SJSA1 (cell line): ENCODE measurements at places on chromosomes 7 and 10. TPM values are rescaled to one million over a fixed set of nuclear protein-coding genes. Genes with fewer than 3 reads are reported as not detected.

Gene CLRN3
- not detected in 2 replicates for total RNA-seq

- H3K4me3 ChIP-seq, result no peak overlapping the region
- no peaks in the 10 kb centered on the region for H3K4me1 ChIP-seq
- H3K27me3 ChIP-seq, result no peaks in the 10 kb centered on the region
- no peak overlapping the region for H3K27ac ChIP-seq
- DNase-seq, result no peak
- no peaks in the 10 kb centered on the region for H3K36me3 ChIP-seq
Observed at GRCh38 chr7:157830331-157830730, 493.5 kb downstream of the DNAJB6 start.

DNA sequence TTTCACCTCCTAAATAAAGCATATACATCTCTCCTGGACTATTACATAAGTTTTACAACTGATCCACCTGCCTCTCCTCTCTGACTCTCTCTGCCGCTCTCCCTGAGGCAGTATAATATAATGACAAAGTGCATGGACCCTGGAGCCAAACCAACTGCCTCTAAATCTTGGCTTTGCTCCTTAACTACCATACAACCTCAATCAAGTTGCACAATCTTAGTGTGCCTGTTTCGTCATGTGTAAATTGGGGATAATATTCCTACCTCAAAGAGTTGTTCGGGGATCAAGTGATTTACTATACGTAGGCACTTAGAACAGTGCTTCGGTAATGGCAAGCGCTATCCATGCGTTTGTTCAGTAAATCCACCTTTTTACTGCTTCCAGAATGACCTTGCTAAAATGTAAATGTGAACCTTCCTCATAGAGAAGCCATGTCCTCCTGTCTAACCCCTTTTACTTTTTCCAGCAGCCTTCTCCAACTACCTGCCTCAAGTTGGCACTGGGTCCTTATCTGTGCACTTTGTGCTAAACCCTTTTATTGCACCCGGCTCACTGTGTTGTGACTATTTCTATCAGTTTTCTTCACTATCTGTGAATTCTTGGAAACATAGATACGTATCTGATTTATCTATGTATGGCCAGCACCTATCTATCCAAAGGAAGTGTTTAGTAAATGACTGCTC is 30.6 kb upstream of the DLD start:
- H3K4me1 ChIP-seq, result peaks cover 9% of the 10 kb centered on the region
- H3K4me3 ChIP-seq, result no peak overlapping the region
- no peaks in the 10 kb centered on the region for H3K27me3 ChIP-seq
- no peaks in the 10 kb centered on the region for H3K36me3 ChIP-seq
- DNase-seq, result no peak
- no peak overlapping the region for H3K27ac ChIP-seq

GRCh38 chr7:108146070-108146842 is 16.1 kb upstream of the LAMB4 start:
- no peak overlapping the region for H3K4me3 ChIP-seq
- DNase-seq, result peak; percentile 74
- no peak overlapping the region for H3K27ac ChIP-seq
- no peaks in the 10 kb centered on the region for H3K36me3 ChIP-seq
- peaks cover 4% of the 10 kb centered on the region for H3K27me3 ChIP-seq

- DNase-seq, result no peak
- H3K4me1 ChIP-seq, result peaks cover 26% of the 10 kb centered on the region
- H3K4me3 ChIP-seq, result no peak overlapping the region
- no peak overlapping the region for H3K27ac ChIP-seq
- no peaks in the 10 kb centered on the region for H3K36me3 ChIP-seq
Observed at GRCh38 chr10:97887399-97887798, 37.8 kb downstream of the GOLGA7B start.

DNA sequence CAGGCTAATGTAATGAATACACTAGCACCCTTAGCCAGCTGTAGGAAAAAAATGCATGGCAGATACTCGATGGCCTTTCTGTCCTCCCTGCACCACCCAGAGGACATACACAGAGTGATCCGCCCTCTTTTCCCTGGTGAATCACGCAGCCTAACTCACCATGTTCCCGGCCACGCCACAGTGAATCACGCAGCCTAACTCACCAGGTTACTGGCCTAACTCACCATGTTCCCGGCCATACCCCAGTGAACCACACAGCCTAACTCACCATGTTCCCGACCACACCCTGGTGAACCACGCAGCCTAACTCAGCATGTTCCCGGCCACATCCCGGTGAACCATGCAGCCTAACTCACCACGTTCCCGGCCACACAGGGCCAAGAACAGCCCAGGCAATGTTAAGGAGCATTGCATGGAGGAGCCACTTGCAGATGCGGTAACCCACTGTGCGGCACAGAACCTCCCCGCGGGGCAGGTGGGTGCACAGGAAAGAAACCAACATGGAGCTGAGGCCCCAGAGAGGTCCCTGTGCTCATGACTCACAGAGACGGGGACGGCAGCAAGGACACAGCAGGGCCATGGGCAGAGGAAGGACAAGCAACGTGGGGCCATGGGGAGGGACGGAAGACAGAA is 508.5 kb downstream of the DNAJB6 start:
- no peak overlapping the region for H3K27ac ChIP-seq
- no peaks in the 10 kb centered on the region for H3K4me1 ChIP-seq
- H3K4me3 ChIP-seq, result no peak overlapping the region
- DNase-seq, result no peak

DNA sequence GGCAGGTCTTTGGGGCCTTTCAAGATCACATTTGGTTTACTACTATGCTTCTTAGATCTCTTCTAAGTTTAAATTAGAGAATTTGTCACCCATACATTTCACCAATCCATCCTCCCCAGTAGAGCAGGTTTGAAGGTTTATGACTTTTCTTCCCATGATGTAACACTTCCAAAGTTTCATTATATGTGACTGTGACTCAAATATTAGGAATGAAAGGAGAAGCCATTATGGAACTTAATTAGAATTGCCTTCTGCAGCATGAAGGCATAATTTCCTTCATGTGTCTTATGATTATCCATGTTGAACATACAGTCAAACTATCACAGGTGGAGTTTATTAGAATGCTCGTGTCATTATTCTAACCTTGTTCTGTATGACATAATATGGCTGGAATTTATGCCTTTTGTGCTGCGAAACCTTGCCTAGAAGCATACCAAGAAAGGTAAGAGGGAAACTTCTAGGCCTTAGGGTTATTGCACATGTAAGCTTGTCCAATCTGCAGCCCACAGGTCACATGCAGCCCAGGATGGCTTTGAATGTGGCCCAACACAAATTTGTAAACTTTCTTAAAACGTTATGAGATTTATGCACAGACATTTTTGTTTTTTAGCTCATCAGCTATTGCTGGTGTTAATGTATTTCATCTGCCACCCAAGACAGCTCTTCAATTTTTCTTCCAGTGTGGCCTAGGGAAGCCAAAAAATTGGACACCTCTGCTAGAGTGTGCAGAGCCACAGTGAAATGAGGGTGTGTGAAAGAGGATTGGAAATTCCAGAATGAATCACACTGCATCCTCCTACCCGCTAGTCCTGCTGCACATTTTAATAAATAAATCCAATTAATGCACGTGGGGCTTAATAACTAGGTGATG is 133.6 kb downstream of the TMEM26 start:
- H3K4me3 ChIP-seq, result no peak overlapping the region
- H3K27me3 ChIP-seq, result no peaks in the 10 kb centered on the region
- H3K4me1 ChIP-seq, result no peaks in the 10 kb centered on the region

- no peaks in the 10 kb centered on the region for H3K4me1 ChIP-seq
- H3K36me3 ChIP-seq, result no peaks in the 10 kb centered on the region
- no peak for DNase-seq
- H3K27me3 ChIP-seq, result peaks cover 22% of the 10 kb centered on the region
Observed at GRCh38 chr10:49649936-49650723, 29.3 kb upstream of the C10orf53 start.

DNA sequence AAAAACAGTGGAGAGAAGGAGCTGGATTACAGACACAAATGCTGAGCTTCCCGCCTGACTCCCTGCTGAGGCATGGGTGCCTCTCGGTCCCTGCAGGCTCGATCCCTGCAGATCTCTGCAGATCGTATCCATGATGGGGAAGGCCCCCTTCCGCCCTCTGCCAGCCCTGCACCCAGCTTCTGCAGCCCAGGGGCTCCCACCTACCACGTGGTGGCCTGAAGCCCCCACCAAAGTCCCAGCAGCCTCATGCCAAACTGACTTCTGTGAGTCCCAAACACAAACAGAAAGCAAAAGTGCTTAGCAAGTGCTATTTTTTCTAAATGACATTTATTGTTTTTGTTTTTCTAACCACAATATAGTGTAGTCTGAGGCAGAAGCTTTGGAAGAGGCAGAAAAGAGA is 127.1 kb upstream of the CHST15 start:
- H3K36me3 ChIP-seq, result no peaks in the 10 kb centered on the region
- DNase-seq, result no peak

DNA sequence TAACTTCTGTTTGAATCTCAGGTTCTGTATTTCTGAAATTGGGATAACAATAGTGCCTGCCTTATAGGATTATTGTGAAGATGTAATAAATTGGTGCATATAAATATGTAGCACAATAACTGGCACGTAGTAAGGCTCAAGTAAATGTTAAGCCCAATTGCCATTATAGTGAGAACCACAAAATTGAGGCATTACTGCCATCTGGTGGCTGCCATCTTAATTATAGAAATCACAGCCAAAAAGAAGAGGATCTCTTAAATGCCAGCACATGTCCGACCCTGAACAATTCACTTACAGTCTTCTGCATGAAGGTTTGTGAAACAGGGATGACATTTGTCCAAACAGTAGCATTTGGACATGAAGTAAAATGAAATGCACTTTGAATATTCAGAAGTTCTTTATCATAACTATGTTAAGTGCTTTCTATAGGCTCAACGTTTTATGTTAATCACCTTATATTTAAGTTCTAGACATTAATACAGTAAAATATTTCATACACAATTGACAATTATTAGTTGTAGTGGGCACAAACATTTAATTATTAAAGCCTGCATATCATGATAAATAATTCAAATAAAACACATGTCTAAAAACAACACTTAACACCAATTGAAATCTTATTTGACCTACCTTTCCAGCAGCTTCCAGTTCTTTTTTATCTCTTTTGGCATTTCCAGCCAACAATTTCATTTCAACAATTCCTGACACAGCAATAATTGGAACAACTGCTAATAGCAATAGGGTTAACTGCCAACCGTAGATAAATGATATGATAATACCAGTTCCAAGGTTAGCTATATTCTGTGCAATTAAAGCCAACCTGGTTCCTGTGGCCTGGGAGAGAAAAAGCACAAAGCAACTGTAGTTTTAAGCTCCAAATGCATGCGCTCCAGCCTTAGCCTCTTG is 58.5 kb downstream of the ABCB4 start:
- H3K36me3 ChIP-seq, result no peaks in the 10 kb centered on the region
- peaks cover 14% of the 10 kb centered on the region for H3K4me1 ChIP-seq
- no peak overlapping the region for H3K4me3 ChIP-seq
- peak; percentile 56 for DNase-seq
- no peak overlapping the region for H3K27ac ChIP-seq

- no peaks in the 10 kb centered on the region for H3K4me1 ChIP-seq
- no peak overlapping the region for H3K4me3 ChIP-seq
- no peak overlapping the region for H3K27ac ChIP-seq
Observed at GRCh38 chr10:16470747-16471146, 33.9 kb downstream of the PTER start.

GRCh38 chr7:87926581-87927461 is 7.2 kb upstream of the ADAM22 start:
- H3K27me3 ChIP-seq, result 0 out of 2 replicates have a peak, but pooled peaks cover 6% of the 10 kb centered on the region
- H3K4me3 ChIP-seq, result no peak overlapping the region
- DNase-seq, result no peak
- no peaks in the 10 kb centered on the region for H3K36me3 ChIP-seq
- H3K27ac ChIP-seq, result no peak overlapping the region

- no peak for DNase-seq
- no peak overlapping the region for H3K27ac ChIP-seq
Observed at GRCh38 chr10:89171996-89172395, 35.1 kb downstream of the CH25H start.

Gene VAX1
- not detected in 2 replicates for total RNA-seq

GRCh38 chr10:78657163-78657861 is 411.5 kb upstream of the ZMIZ1 start:
- no peaks in the 10 kb centered on the region for H3K27me3 ChIP-seq
- DNase-seq, result peak; percentile 79
- peaks cover 20% of the 10 kb centered on the region for H3K4me1 ChIP-seq
- H3K36me3 ChIP-seq, result no peaks in the 10 kb centered on the region
- no peak overlapping the region for H3K27ac ChIP-seq
- H3K4me3 ChIP-seq, result no peak overlapping the region

- no peak overlapping the region for H3K4me3 ChIP-seq
- no peak overlapping the region for H3K27ac ChIP-seq
- no peaks in the 10 kb centered on the region for H3K4me1 ChIP-seq
- DNase-seq, result no peak
- H3K36me3 ChIP-seq, result no peaks in the 10 kb centered on the region
- H3K27me3 ChIP-seq, result no peaks in the 10 kb centered on the region
Observed at GRCh38 chr10:34931216-34931615, 116.1 kb upstream of the PARD3 start.

- H3K36me3 ChIP-seq, result no peaks in the 10 kb centered on the region
- H3K27me3 ChIP-seq, result no peaks in the 10 kb centered on the region
- no peak overlapping the region for H3K27ac ChIP-seq
- no peak overlapping the region for H3K4me3 ChIP-seq
Observed at GRCh38 chr7:23226844-23227450, 19.6 kb upstream of the GPNMB start.

- no peak for DNase-seq
- no peaks in the 10 kb centered on the region for H3K36me3 ChIP-seq
- H3K27ac ChIP-seq, result no peak overlapping the region
- no peaks in the 10 kb centered on the region for H3K27me3 ChIP-seq
- no peak overlapping the region for H3K4me3 ChIP-seq
Observed at GRCh38 chr10:23408330-23408976, 30.4 kb upstream of the OTUD1 start.

Gene SLC29A4
- 8.1 and 8.7 TPM in 2 replicates for total RNA-seq

GRCh38 chr10:76711222-76711997 is 926.2 kb downstream of the KCNMA1 start:
- H3K27ac ChIP-seq, result no peak overlapping the region
- no peaks in the 10 kb centered on the region for H3K4me1 ChIP-seq
- no peak overlapping the region for H3K4me3 ChIP-seq
- no peaks in the 10 kb centered on the region for H3K36me3 ChIP-seq

GRCh38 chr10:126716366-126716765 is 45.9 kb upstream of the C10orf90 start:
- no peak overlapping the region for H3K4me3 ChIP-seq
- H3K27me3 ChIP-seq, result peaks cover 4% of the 10 kb centered on the region
- H3K27ac ChIP-seq, result no peak overlapping the region
- no peak for DNase-seq
